ENCODE measurements at places on chromosomes 4 and X.

DNA sequence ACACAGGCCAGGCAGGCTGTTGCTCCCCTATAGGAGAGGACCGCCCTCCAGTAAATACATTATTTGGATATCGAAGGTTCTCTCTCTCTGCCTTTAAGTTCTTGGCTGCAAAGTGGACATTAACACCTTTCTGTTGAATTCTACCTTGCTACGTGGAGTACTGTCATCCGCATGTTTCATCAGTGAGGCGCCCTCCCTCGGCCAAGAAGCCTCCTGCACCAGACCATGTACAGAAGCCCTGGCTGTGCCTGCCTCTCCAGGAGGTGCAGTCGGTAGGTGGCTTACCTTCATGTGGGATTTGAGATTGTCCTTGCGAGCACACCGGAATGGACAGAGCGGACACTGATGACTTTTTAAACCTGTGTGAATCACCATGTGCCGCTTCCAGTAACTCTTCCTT, 46.7 kb downstream of the ZNF827 start:
- no peak for DNase-seq

- DNase-seq = no peak
Observed at GRCh38 chrX:135522878-135523693, 2.6 kb downstream of the INTS6L start.

GRCh38 chr4:129240816-129241215, 144.9 kb downstream of the C4orf33 start:
- no peak for DNase-seq

- DNase-seq = no peak
Observed at GRCh38 chr4:8776366-8776765, 95.3 kb downstream of the HMX1 start.

DNA sequence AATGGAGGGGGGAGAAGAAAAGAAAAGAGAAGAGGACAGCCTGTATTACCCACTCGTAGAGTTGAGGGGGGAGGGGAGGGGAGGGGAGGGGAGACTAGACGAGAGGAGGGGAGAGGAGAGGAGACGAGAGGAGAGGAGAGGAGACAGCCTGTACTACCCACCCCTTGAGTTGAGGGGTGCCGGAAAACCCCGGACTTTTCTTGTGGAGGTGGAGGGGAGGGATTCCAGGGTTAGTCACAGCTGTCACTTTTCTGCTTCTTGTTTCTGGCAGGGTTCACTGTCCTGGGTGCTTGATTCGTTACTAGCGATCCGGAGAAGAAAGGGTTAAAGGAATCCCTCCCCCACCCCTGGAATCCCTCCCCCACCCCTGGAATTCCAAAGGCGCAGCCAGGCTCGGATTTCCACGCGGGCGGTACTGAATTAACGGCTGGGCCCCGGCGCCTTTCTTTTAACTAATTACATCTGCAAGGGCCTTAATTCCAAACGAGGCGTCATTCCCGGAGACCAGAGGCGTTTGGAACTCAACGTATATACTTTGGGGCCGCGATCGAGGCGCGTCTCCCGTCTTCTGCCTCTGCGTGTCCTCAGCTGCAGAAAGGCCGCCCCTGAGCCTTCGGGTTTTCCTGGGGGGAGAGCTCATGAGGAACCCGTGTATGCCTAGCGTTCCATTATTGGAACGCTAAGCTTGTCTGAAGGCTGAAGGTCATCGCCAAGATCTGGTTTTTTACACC, 20.1 kb upstream of the CSF2RA start:
- no peak for DNase-seq

- no peak for DNase-seq
Observed at GRCh38 chrX:30762755-30763154, 109.5 kb downstream of the GK start.

GRCh38 chr4:109548655-109549054, 11.4 kb upstream of the MCUB start:
- no peak for DNase-seq

- no peak for DNase-seq
Observed at GRCh38 chr4:120434756-120435155, 368.1 kb upstream of the MAD2L1 start.

GRCh38 chr4:20046179-20046578, 205.5 kb upstream of the SLIT2 start:
- no peak for DNase-seq

DNA sequence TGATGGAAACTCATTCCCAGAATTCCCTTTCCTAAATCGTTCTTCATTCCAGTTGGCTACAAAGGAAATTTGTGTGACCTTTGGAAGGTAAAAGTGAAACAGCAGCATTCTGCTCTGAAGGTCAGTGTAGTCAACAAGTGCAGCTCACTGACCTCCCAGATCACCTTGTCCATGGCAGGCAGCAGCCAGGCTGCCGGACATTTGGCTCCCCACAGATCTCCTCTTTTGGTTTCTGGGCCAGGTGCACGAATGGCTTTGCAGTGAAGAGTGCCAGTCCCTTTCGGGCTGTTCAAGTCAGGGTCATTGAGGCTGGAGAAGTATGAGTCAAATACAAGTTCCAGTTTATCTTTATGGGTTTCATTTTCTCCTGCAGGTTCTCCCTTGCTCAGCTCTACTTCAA, 14.3 kb downstream of the GPRIN3 start:
- DNase-seq = no peak

DNA sequence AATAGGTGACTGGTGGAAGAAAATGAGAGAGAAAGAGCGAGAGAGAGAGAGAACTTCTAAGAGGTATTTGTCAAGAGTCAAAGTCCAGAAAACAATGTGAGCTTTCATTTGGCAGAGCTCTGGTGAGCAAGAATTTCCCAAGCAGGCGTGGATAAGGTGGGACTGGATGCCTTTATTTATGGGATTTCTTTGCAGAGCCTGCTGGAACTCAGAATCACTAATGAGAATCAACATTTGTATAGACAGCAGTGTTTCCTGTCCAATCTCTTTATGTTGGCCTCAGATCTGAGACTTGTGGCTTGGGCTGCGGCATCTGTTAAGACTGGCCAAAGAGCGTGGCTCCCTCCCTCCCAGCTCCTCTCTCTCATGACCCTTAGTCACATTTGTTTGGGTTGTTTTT, 67.9 kb upstream of the TBL1X start:
- no peak for DNase-seq

GRCh38 chr4:177902386-177902785, 460.1 kb upstream of the AGA start:
- DNase-seq = no peak
